ENCODE measurements at places on chromosomes 12 and 14. TPM values are rescaled to one million over a fixed set of nuclear protein-coding genes. Genes with fewer than 3 reads are reported as not detected.

BDKRB2 gene
- 1.4 TPM for total RNA-seq

AQP2 gene
- not detected for total RNA-seq

ACACB gene
- total RNA-seq, result 1.3 TPM

GDF3 gene
- total RNA-seq, result not detected

AKAP5 gene
- total RNA-seq, result 0.14 TPM

RAD51AP1 gene
- 7.1 TPM for total RNA-seq

PRIMA1 gene
- 0.07 TPM for total RNA-seq

CATSPERB gene
- total RNA-seq, result 1.1 TPM

C12orf60 gene
- total RNA-seq, result 2.2 TPM

GPR132 gene
- total RNA-seq, result 0.42 TPM

ARG2 gene
- 17.6 TPM for total RNA-seq

WNT1 gene
- not detected for total RNA-seq

OR9K2 gene
- total RNA-seq, result not detected

BIN2 gene
- not detected for total RNA-seq

SERPINA5 gene
- total RNA-seq, result not detected

KRT86 gene
- total RNA-seq, result 45.1 TPM

MBD6 gene
- total RNA-seq, result 96.5 TPM

HCAR1 gene
- total RNA-seq, result not detected

SEC23A gene
- total RNA-seq, result 82.4 TPM

GPR135 gene
- 7.7 TPM for total RNA-seq

GMFB gene
- total RNA-seq, result 53.3 TPM

ASCL1 gene
- total RNA-seq, result not detected

TMEM117 gene
- 3.2 TPM for total RNA-seq

CD163 gene
- total RNA-seq, result not detected

NFE2 gene
- 0.40 TPM for total RNA-seq

CCDC197 gene
- not detected for total RNA-seq

KRT2 gene
- total RNA-seq, result not detected

OVCH1 gene
- total RNA-seq, result 1.9 TPM

CELA1 gene
- not detected for total RNA-seq

RAB35 gene
- total RNA-seq, result 57.8 TPM

GAS2L3 gene
- total RNA-seq, result 32.6 TPM
